Hypothalamus (tissue), 51 donors: ENCODE measurements at places on chromosomes 11 and 22.

- no peak for DNase-seq
Observed at GRCh38 chr22:30183271-30183670, 63.3 kb downstream of the LIF start.

GRCh38 chr11:72238040-72238450 is 5.9 kb downstream of the PHOX2A start:
- no peak for DNase-seq

DNA sequence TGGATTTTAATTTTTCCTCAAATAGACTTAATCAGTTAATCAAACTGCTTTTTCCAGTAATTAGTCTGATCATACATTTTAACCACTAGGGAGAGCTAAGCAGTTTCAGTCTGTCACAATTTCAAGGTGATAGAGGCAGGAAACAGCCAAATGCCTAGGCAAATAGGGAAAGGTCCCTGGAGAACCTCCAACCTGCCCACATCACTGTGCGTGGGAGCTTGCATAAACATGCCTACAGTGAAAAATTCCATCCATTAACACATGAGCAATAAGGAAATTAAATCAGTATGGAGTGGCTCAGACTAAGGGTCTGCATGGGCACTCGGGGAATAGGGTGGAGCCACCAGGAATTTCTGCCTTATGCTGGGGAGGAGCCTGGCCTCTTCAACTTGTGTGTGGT is 74.6 kb downstream of the AASDHPPT start:
- DNase-seq = no peak

- DNase-seq = no peak
Observed at GRCh38 chr22:41781507-41781906, 19.0 kb upstream of the CCDC134 start.

DNA sequence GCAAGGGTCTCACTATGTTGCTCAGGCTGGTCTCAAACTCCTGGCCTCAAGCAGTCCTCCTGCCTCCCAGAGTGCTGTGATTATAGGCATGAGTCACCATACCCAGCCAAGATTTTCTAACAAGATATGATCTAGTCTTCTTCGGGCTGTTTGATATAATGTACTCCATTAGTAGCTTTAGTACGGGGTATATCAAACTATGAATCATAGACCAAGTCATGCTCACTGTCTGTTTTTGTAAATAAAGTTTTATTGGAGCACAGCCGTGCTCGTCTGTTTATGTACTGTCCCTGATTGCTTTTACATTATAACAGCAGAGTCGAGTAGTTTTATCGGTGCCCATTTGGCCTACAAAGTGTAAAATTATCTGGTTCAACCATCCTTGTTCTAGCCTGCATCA is 43.9 kb upstream of the GRIK4 start:
- no peak for DNase-seq

DNA sequence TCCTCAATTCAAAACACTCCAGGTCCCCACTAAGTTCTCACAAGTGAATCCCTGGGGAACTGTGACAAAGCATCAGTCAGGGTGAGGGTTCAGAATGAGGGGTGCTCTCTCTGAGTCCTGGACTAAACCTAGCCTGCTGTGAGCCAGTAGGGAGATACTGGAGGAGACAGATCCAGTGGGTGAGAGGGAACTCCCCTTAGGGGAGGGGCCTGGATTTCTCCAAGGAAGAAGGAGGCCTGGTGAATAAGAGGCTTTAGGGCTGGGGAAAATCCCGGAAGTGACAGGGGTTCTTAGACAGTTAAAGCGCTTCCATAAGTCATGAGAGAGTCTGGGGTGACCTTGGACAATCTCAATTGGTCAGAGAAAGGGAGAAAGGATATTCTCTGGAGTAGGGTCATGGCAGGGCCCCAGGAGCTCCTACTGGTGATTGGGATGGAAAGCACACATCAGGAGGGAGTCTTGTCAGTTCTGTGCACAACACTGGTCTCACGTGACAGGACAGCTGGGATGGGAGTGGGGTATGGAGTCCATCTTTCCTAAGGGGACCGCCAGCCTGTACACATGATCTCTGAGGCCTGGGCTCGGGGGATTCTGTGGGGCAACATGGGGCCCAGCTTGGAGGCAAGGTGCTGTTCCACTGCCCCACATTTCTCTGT is 1.5 kb downstream of the TBC1D10A start:
- DNase-seq = no peak

DNA sequence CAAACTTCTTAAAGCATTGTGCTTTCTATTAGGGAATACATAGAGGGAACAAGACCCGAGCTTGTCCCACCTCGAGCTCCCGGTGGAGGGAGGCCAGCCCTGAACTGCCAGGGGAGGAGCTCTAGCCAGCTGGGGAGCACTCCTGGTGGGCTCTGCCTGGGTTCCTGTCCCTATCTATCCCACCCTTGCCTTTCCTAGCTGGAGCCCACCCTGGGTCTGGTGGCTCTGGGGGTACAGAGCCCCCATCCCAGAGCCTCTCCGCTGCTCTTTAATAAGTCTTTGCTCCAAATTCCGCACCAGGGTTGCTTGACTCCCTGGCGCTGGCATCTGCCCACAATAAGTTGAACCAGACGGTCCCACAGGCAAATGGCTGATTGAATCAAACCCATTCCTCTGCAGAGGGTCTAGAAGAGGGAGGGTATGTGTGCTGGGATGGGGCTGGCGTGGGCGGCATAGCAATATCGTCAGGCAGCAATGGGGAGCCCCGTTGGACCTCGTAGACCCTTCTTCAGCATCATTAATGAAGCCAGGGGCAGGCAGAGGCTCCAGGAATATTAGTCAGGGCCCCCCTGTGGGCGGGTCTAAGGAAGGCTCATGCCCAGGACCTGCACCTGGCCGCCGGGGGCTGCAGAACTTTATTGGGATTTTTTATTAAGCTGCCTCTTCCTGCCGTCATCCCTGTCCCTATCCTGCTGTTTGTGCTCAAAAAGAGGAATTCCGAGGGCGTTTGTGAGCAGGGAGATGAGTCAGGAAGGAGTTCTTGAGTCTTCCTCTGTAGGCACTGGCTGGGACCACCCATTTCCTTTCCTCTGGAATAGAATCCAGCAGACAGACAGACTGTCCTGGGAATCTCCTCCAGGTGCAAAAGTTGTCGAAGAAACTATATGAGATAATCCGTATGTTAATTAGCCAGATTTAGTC is 38.5 kb upstream of the RIC3 start:
- no peak for DNase-seq

- DNase-seq = no peak
Observed at GRCh38 chr11:115224551-115224950, 279.7 kb downstream of the CADM1 start.

GRCh38 chr11:34205326-34206035 is 100.1 kb downstream of the NAT10 start:
- no peak for DNase-seq

DNA sequence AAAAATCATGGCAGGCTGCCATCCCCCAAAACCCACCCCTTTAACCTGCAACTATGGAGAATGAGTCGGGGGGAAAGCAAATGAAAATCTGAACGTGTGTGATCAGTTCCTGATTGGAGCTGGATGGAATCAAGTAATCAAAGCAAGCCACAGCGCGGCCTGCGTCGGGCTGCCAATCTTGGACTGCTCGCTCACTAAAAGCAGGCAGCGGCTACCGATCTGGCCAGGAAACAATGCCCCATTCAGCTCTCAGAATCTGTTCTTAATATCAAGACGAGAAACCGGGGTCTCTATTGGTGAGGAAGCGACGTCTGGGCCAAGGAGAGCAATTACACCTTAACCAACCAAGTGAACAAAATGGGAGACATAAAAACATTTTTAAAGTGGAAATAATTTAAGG is 472.2 kb downstream of the SOX6 start:
- DNase-seq = no peak

DNA sequence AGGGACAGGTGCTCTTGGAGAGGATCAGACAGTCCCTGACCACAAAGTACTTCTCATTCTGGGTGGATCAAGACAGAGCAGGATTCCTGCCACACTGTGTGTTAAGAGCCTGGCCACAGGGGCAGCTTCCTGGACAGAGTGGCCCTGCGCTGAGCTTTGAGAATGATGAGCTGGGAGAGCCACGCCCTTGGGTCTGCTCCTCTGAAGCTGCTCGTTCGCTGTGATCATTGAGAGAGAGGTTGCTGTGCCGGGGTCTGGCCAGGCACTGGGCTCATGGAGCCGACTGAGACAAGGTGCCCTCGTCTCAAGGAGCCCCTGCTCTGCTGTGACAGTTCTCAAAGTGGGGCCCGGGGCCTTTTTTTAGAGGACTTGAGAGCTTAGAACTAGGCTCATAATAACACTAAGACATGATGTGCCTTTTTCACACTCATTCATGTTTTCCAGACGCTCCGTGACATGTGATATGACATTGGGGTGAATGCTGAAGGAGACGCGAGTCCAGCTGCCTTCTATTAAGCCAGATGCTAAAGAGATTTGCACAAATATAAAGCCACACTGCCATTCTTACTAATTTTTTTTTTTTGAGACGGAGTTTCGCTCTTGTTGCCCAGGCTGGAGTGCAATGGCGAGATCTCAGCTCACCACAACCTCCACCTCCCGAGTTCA is 1.6 kb upstream of the MFRP start:
- DNase-seq = no peak

- no peak for DNase-seq
Observed at GRCh38 chr11:117836077-117836960, 11.8 kb upstream of the FXYD2 start.

- DNase-seq = no peak
Observed at GRCh38 chr11:40281052-40281580, 1178.3 kb downstream of the LRRC4C start.

DNA sequence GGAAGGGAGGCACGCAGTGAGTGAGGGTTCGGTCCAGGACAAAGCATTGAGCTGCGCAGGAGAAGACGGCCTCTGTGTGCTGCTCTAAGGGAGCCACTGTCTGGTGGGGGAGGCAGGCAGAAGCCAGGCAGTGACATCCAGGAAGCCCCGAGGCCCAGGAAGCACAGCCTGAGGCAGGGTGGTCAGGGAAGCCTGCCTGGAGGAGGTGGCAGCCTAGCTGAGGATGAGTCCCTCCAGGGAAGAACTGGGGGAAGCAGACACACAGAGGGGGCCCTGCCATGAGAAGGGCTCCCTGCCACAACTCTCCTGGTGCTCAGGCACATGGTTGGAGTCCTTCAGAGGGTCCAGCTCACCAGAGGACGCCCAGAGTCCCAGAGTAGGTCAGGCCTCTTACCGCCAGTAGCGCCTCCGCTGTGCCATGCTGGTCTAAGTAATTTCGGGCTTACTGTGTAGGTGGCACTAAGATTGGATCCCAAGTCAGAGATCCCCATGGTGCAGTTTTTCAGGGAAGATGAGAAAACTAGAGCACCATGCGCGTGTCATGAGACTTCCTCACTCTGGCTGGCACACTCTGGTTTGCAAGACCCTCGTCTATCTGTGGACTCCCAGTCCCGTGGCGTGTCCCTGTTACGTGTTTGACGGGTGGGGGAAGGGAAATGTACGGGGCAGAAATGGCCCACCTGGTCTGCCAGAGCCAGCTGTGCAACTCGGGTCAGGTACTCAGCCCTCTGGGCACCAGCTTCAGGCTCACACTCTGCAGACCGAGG is 887.2 kb downstream of the BRD1 start:
- DNase-seq = no peak

DNA sequence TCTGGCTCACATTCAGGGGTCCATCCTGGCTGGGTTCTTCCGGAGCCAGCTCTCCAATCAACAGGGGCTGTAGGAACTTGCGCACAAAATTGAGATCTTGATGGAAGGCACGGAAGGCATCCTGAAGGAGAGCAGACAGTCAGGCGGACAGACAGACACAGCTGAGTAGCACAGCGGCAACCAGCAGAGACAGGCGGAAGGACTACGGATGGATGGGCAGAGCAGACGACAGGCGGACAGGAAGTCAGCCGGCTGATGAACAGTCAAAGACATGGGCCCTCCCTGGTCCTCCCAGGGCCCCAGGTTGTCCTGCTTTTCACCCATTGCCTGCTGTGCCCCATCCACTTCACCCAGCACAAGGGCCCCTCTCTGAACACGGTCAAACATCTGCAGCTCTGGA is 11.3 kb downstream of the FADS3 start:
- DNase-seq = no peak

DNA sequence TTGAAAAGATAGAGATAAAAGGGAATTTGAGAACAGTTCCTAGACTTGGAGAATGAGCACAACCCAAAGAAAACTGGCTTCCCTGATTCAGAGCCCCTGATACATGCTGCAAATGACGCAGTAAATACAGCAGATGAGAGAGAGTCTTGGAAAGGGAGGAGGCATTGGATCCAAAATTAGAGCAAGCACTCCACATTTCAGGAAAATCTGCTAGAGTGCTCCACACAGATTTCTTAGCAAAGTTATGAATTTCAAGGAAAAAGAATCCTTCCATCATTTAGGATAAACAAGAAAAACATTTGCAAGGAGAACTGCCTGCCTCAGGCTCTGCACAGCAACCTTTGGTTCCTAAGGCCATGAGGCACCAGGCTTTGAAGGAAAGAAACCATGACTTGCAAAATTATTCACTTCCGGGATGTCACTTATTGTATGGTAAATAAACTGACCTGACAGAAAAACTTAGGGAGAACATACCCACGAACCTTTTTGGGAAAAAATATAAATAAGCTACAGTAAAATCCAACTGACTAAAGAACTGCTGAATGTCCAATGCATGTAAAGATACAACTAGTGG is 89.8 kb upstream of the RTL6 start:
- no peak for DNase-seq

DNA sequence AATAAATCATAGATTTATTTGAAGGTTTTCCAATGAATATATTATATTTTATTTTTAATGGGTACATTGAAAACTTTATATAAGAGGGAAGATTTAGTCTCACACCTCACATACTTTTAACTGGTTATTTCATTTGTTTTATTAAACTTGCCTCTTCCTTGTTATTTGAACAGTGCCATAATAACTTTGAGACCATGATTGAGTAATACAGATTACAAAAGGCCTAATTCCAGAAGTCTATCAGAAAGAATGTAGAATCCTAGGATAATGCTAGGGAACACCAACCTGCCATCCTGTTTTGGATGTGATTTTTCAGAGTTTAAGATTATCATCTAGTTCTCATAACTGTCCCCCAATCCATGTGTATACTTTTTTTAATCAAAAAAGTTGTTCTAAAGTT is 102.7 kb upstream of the BIRC3 start:
- no peak for DNase-seq

- DNase-seq = no peak
Observed at GRCh38 chr22:41234815-41235695, 5.7 kb downstream of the CHADL start.

GRCh38 chr22:20853236-20853660 is 5.4 kb downstream of the PI4KA start:
- DNase-seq = no peak

GRCh38 chr11:96506041-96506440 is 116.2 kb downstream of the JRKL start:
- no peak for DNase-seq

GRCh38 chr11:4481240-4481582 is 1.2 kb upstream of the OR52K1 start:
- no peak for DNase-seq

- no peak for DNase-seq
Observed at GRCh38 chr11:125271483-125272091, 107.0 kb downstream of the PKNOX2 start.

GRCh38 chr11:75188671-75189070 is 37.8 kb downstream of the SLCO2B1 start:
- DNase-seq = no peak
